HEK293T (cell line): ENCODE measurements at places on chromosomes 12 and 14.

GRCh38 chr14:28756884-28757570 is 9.6 kb upstream of the FOXG1 start:
- no peak for DNase-seq

DNA sequence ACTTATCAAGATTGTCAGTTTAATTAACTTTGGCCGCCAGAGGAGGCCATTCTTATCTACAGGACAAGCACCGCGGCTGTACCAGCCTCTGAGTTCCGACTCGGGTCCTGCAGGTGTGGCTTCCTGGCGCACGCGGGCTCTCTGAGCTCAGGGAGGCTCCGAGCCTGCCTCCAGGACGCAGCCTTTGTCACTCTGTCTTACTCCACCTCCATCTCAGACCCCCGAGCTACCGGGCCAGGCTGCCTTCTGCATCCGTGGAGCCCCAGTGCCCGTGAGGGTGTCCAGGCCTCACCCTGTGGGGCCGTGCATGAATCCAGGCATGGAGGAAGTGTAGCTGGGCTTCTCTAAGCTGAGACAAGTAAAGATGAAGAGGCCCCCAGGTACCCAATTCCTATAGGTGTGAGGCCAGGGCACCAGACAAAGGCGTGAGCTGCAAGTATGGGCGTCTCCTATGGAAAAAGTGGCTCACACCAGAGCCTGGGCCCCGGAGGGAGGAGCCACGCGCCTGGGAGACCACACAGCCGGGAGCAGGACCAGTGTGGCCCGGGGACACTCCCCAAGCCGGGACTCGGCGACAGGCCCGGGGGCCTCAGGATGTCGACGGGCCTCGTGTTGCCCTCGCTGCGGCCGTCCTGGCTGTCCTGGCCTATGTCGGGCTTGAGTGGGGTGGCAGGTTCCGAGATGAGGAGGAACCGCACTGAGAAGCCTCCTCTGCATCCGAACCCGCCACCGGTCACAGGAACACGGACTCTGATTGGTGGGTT is 42.8 kb downstream of the NOC4L start:
- no peak for DNase-seq

DNA sequence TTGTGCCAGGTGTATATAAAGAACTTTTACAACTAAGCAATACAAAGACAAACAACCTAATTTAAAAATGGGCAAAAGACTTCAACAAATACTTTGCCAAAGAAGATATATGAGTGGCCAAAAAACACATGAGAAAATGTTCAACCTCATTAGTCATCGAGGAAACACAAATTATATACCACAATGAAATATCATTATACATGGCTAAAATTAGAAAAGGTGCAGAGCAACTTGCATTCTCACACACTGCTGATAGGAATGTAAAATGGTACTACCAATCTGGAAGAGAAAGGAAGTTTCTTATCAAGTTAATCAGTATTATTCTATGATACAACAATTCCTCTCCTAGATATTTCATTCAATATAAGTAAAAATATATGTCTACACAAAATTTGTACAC is 131.6 kb upstream of the FRMD6 start:
- no peak for DNase-seq

GRCh38 chr14:96078625-96079016 is 39.5 kb downstream of the C14orf132 start:
- no peak for DNase-seq
